Natural killer cell treated with Interleukin-12 subunit alpha and Interleukin-12 subunit beta and Interleukin-15 and Interleukin-18, amount 100 ng/mL, for 72 hours (primary cell): ENCODE measurements at places on chromosomes 1 and 21. TPM values are rescaled to one million over a fixed set of nuclear protein-coding genes. Genes with fewer than 3 reads are reported as not detected.

Gene SPRR2A
- not detected for total RNA-seq

Gene SIM2
- 0.47 TPM for total RNA-seq

Gene TNNT2
- total RNA-seq, result not detected

Gene FOXD3
- total RNA-seq, result not detected

Gene LCE6A
- total RNA-seq, result not detected

Gene FAM167B
- total RNA-seq, result 0.47 TPM

Gene RGL1
- 5.0 TPM for total RNA-seq

- no peak for DNase-seq
Observed at GRCh38 chr1:90826834-90827233, 109.7 kb upstream of the BARHL2 start.

DNA sequence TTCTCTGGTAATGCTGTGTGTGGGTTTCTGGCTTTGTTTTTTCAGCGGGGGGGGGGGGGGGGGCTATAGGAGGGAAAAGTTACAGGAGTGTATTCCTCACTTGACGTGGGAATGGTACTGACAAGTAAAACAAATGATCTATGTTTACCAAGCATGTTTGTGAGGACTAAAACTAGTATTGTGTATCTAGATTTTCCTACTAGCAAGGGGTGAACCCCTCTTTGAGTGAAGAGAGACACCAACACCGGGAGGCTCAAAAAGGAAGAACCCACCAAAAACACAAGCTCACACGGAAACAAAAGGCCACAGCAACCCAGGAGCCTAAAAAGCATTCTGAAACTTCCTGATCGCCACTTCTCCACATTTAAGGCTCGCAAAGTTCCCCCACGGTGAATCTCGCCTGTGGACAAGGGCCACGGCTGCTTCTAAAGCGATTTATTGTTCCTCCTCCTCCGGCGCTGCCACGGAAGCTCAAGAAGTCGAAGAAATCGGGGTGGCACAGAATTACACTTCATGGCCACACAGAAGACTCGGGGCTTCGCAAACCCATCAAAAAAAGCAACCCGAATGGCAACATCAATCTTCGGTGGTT, 703 bp downstream of the PUM1 start:
- no peak for DNase-seq

DNA sequence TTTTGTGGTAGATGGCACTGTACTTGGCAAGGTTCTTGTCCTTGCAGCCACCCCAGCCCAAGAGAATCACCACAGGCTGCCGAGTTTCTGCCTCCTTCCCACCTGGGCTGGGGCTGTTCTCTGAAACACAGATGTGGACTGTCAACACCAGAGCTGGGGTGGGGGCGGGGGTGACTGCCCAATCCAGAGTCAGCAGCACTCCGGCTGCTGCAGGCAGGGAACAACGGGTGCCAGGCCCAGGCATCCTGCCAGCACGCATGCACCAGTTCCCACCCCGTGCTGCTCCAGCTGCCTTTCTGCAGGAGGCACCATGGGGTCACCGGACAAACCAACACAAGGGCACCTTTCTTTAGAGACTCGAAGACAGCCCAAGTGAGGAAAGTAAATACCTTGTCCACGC, 14.1 kb downstream of the TMEM53 start:
- DNase-seq, result no peak

DNA sequence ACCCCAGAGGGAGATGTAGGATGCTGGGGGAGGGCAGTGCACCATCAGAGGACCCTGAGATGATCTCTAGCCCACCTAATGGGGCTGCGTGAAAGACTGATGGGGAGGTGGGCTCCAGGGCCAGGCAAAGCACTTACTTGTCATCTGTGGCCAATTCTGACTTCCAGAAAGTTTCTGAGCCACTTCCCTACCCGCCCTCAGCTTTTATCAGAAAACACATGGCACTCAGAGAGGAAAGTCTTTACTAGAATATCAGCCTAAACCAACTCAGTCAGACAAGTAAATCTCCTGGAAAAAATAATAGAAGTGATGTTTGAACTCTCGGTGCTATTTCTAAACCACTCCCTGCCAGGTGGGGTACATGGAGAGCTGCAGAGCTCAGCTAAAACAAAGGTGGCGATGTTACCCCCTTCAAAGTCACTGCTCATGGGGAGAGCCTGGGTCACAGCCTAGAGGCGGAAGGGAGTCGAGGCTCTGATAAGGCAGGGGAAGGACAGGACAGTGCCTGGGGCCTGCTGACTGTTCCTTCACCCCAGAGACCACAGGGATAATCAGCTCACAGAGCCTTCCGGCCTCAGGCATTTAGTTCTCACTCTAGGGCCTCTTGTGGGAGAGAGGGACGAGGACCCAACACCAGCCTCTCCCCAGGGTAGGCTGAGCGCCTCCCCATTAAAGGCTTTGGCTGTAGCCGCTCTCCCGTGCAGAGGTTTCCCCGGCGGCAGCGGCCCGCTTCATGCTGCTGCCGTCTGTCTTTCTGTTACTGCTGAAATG, 14.2 kb downstream of the SMIM12 start:
- DNase-seq, result no peak

DNA sequence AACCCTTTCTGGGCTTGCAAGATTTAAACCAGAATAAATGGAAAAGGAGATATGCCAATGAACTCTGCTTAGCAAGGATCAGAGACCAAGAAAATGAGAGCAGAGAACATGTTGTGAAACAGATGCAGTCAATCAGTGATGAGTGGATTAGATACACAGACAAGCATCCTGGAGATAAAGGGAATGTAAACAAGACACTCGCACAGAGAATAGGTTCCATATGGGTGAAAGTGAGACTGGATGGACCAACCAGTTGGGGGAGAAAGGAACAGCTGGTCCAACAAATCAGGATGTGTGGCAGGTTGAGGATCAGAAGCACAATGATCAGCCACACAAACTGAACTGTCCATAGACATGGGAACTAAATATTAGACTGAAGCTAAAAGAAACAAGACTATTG, 338.2 kb downstream of the ASTN1 start:
- DNase-seq, result no peak

- no peak for DNase-seq
Observed at GRCh38 chr1:12748778-12749355, 2.9 kb downstream of the CFAP107 start.

- no peak for DNase-seq
Observed at GRCh38 chr1:77139389-77139788, 79.8 kb downstream of the PIGK start.

GRCh38 chr1:25068829-25069228, 138.8 kb upstream of the RUNX3 start:
- DNase-seq, result no peak

GRCh38 chr1:55181666-55182065, 33.5 kb downstream of the USP24 start:
- no peak for DNase-seq
